ENCODE measurements at places on chromosomes 4 and X.

DNA sequence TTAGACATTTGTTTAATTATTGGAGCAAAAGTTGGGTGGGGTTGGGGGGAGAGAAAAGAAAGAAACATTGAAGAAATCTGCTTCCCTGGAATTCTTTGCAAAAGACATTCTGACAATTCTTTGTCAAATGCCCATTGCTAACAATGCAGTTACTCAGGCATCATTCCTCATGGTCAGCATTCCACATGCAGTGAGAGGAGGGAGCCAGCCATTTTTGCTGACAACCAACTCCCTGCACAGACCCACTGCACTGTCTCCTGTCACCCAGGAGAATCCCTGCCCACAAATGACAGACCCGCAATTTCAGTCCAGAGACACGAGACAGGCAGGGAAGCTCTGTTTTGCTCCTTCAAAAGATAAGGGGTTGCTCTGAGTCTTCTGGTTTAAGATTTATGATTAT lies 985.1 kb upstream of the SLIT2 start:
- no peak for DNase-seq

DNA sequence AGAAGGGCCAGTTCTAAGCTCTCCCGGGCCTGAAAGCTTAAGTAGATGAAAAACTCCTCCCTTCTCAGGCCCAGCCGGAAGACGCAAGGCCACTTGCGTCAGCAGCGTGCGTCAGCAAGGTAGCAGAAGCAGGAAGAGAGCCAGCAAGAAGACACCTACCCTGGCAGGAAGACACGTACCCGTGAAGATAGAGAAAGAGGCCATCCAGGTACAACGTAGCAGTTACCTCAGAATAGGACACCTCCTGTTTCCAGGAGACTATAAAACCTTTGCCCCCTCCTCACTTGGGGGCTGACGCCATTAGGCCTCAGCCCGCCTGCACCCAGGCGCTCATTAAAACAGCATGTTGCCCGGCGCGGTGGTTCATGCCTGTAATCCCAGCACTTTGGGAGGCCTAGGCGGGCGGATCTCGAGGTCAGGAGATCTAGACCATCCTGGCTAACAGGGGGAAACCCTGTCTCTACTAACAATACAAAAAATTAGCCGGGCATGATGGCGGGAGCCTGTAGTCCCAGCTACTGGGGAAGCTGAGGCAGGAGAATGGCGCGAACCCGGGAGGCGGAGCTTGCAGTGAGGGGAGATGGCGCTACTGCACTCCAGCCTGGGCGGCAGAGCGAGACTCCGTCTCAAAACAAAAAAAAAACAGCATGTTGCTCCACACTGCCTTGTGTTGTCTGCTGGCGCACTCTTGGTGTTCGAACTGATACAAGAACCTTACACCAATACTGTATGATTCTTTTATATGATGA lies 242.7 kb upstream of the NWD2 start:
- no peak for DNase-seq

GRCh38 chr4:162503868-162504267 lies 340.1 kb upstream of the FSTL5 start:
- no peak for DNase-seq

DNA sequence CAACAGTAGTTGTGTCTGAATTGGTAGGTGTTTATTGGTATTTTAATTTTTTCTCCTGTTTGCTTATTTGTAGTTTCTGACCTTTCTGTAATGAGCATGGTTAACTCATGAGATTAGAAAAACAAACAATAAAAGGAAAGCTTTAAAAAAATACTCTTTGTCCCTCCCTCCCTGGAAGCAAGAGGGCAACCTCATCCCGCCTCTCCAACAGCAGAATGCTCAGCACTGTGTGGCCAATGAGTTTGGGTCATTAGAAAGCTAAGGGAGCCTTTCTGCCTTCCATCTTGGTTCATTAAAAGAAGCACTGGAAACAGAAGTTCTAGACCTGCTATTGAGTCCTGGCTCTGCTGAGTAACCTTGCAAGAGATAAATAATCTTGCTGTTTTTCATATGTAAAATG lies 33.9 kb downstream of the TRPC5 start:
- DNase-seq, result no peak

DNA sequence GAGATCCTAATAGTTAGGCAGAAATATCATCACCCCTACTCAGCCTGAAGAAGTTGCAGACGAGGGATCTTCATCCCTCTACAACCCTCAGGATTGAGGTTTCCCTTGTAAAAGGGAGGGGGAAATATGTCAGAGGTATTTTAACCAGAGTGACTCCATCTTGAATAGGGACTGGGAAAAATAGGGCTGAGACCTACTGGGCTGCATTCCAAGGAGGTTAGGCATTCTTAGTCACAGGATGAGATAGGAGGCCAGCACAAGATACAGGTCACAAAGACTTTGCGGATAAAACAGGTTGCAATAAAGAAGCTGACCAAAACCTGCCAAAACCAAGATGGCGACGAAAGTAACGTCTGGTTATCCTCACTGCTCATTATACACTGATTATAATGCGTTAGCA lies 17.5 kb downstream of the IL13RA2 start:
- DNase-seq, result no peak

- DNase-seq, result no peak
These were observed 5.7 kb downstream of the MXD4 start for GRCh38 chr4:2256156-2256731.

DNA sequence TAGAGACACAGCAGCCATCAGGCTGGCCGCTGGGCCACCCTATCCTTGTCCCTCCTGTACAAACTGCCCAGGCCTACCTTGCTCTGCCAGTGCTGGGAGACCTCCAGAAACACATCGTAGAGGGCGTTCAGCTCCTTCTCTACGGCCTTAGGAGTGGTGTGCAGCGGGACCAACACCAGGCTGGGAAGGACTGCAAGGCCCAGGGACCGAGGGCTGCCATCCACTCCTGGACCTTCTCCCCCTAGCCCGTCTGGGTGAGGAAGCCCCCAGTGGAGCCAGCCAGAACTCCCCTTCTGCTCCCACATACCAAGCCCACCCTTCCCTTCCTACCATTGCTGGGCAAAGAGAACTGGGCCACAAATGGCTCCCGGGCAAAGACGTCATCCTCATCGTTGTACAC lies 5.0 kb downstream of the RPL10 start:
- no peak for DNase-seq

DNA sequence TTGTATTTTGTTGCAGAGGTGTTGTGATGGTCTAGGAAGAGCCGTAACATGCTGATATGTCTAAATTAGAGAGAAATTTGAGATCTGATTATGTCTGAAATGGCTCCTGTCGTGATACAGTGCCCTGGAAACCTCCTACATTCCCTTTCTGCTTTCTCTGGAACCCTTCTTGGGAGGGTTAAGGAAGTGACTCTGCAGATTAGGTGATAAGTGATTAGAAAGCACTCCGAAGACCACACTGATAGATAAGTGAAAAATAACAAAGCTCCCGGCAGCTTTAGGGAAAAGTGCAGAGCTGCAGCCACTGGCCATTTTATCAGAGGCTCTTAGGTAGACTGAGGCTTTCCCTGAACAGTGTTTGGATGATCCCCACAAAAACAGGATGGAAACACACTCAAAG lies 110.6 kb downstream of the MGST2 start:
- no peak for DNase-seq

DNA sequence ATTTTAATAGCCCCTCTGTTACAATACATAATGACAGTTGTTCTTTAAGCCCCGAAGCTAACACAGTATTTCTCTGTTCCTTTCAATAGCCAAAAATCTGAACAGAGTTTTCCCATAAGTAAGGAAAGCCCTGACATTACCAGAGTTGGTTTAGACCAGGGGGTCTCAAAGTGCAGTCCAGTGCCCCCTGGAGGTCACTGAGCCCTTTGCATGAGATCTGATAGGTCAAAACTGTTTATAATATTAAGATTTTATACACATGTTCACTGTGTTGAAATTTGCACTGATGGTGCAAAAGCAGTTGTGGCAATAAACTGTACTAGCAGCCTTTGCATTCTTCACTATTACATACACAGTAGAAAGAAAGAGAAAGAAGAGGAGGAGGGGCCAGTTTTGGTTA lies 177.1 kb downstream of the SPANXN3 start:
- no peak for DNase-seq

DNA sequence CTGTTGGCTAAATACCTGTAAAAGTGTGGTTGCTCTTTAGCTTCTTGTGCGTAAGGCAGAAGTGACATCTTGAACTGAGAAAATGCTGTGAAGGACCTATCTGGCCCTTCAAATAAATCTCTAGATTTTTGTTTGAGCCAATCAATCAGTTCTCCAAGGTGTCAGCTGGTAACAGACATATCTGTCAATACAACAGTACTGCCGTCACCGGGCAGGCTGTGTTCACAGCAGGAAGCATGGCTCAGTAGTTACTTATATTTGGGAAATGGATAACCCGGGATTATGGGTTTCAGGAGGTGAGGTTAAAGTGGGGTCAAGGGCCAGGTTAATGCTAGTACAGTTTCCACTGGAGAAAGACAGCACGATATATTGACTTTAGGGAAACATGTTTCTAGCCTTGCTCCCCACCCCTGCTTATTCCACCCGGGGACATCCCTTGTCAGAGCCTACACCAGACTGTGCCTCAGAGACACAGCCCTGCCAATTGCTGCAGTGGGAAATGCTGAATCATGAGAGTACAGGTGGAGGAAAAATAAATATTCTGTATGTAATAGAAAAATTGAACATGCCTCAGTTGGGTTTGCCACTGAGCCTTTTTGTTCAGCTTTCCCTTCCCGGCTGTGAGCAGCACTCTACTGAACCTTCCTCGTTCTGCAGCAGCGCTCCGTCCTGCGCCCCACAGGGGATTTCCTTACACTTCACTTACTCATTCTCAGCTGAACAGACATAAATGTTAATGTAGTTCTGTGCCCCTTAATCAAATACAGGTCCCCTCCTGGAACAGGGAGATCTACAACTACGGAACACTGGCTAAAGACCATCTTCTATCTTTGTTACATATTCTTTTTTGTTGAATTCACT lies 121.1 kb downstream of the MGST2 start:
- no peak for DNase-seq

DNA sequence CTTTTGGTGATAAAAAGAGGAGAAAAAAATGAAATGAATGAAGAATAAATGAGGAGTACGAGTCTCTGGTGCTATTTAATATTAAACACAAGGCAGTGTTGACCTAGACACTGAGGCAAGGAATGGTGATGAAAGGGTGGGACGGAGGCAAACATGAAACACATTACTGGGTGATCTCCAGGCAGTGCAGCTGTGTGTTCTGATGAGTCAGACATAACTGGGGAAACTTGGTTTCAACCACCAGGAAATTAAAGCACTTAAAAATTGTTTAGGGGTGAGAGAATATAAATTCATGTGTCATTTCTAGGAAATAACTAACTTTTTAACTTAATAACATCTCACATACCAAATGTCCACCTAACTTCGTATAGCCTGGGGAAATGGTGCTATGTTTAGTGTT lies 19.7 kb upstream of the CXCL6 start:
- DNase-seq, result no peak

DNA sequence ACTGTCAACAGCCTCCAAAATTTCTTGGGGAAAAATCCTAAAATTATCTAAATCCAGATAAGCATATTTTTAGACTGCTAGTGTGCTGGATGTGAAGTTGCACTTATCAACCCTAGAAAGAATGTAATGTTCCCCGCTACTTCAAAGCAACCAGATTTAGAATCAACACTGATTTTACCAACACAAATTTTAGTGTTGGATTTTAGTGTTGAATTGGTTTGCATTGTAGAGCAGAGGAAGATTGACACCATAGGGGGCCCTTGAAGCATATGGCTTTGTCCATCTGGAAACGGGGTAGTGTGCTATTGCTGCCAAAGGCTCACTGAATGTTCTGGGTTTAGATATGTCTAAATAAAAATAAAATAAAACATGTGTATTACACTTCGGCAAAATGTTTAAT lies 126.3 kb upstream of the EMCN start:
- DNase-seq, result no peak
